ENCODE measurements at places on chromosomes 6 and 20. TPM values are rescaled to one million over a fixed set of nuclear protein-coding genes. Genes with fewer than 3 reads are reported as not detected.

DNA sequence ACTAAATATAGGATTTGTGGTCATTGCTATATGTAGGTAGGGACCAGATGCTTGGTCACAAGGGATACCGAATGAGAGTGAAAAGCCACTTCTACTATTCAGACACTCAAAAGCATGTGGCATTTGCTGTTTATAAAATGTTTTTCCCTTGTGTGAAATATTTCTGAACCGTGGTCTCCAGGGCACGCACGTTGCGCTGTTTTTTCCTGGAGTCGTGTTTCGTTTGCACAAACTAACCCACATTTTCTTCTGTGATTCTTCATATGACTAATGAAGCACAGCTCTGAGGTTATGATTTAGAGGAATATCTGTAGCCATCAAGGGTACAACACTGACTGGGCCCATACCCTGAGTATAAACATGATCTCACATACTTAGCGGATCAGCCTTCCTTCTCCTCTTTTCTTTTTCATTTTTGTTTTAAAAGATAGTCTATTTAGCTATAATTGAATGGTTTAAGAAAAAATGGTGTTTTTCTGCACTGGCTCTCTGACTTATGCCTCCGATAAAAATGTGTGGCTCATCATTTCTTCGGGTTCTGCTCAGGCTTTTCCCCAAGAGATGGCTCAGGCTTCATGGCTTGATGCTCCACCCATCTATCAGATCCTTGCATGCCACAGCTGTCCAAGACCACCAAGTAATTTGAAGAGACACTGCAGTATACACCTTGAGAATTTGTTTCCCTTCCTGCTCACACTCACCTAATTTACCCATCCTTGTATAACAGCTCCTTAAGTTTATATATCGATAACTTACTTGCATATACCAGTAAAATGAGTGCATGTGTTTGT, 59.9 kb upstream of the HBS1L start:
- H3K4me1 ChIP-seq, result peaks cover 2% of the 10 kb centered on the region
- H3K27me3 ChIP-seq, result peaks cover 4% of the 10 kb centered on the region
- no peak overlapping the region for H3K27ac ChIP-seq
- H3K36me3 ChIP-seq, result no peaks in the 10 kb centered on the region
- no peak for DNase-seq

DNA sequence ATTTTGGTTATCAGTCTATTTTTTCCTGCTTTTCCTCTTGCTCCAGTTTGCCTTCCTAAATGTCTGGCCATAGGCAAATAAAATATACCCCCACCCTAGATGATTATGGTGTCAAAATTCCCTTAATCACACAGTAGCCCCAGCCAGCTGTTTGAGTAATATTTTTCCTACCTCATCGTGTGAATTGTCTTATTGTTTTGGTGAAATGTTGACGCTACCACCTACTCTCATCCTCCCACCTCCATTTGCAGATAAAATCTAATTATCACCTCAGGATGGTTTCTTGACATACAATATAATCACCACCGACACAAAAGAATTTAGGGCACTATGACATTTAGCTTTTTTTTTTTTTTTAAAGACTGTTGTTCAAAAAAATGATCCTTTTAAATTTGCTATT, 44.1 kb upstream of the FUCA2 start:
- peaks cover 28% of the 10 kb centered on the region for H3K4me1 ChIP-seq
- no peak for DNase-seq

DNA sequence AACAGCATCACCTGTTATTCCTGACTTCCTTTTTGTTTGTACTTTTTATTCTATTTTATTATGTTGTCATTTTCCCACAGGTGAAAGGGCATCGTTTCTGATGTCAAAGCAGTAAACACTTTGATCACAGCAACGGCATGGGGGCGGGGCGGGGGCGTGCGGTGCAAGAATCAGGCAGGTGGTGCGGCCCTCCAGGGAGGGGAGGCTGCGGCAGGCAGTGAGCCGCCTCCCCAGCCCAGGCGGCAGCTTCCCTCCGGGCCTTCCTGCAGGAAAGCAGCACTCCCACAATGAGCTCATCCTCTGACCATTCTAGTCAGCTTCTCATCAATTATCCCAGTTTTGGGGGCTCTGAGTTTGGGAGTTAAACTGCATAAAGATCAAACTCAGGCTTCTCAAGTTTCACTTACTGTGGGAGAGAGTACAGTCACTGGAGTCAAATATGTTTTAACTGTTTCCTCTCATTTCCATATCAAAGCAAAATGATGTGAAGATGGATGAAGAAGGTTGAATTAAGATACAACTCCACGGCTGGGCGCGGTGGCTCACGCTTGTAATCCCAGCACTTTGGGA, 608.4 kb upstream of the AGPAT4 start:
- no peak overlapping the region for H3K4me3 ChIP-seq
- H3K4me1 ChIP-seq, result no peaks in the 10 kb centered on the region
- H3K27ac ChIP-seq, result no peak overlapping the region
- H3K27me3 ChIP-seq, result no peaks in the 10 kb centered on the region
- H3K36me3 ChIP-seq, result no peaks in the 10 kb centered on the region
- no peak for DNase-seq

GRCh38 chr6:34866509-34866908, 21.3 kb downstream of the TAF11 start:
- H3K27ac ChIP-seq, result no peak overlapping the region
- no peak overlapping the region for H3K4me3 ChIP-seq
- H3K36me3 ChIP-seq, result peaks cover 16% of the 10 kb centered on the region
- H3K27me3 ChIP-seq, result no peaks in the 10 kb centered on the region
- no peaks in the 10 kb centered on the region for H3K4me1 ChIP-seq

DNA sequence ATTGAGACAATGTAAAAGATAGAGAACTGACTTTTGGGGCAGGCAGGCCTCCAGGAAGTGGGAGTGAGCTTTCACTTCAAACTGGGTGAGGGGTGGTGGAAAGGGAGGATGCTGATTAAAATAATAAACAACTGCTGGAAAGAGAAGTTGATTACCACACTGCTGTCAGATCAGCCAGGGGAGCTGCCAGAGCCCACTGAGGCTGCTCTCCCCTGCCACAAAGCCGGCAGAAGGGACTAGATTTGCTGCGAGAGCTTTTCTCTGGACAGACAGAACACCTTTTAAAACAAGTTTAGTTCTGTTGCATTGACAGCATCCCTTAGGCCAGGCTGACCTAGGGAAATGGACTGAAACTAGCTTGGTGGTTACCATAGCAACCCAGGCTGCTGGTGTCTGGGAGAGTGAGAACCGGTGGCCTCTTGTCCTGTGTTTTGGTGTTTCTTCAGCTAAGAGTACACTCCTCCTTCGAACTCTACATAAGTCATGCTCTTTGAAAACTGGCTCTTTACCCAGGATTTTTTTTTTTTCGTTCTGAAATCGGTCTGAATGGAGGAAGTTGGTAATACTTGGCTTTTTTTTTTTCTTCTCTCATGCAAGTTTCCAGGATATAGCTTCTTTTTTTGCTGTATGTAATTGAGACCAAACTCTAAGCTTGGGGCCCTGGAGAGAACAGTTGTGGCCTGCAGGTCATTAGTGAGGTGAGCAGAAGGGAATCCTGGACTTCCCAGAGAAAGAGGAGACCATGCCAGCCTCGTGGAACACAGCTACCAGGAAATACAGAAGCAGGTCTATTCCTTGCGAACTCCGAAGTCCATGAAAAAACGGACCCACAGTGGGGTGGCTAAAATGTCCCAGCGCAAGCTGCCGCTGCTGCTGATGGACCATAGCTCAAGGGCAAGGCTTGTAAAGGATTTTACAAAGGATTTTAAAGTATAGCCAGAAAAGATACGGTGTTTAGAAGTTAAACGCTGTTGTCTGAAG, 374.4 kb downstream of the UTRN start:
- peaks cover 68% of the 10 kb centered on the region for H3K4me1 ChIP-seq
- H3K27ac ChIP-seq, result peak overlapping the region; percentile 83
- no peaks in the 10 kb centered on the region for H3K36me3 ChIP-seq
- H3K27me3 ChIP-seq, result no peaks in the 10 kb centered on the region
- DNase-seq, result no peak
- peak overlapping the region; percentile 59 for H3K4me3 ChIP-seq

GRCh38 chr6:124927806-124928205, 34.4 kb upstream of the RNF217 start:
- no peaks in the 10 kb centered on the region for H3K27me3 ChIP-seq
- DNase-seq, result no peak
- H3K36me3 ChIP-seq, result no peaks in the 10 kb centered on the region
- no peak overlapping the region for H3K4me3 ChIP-seq

DNA sequence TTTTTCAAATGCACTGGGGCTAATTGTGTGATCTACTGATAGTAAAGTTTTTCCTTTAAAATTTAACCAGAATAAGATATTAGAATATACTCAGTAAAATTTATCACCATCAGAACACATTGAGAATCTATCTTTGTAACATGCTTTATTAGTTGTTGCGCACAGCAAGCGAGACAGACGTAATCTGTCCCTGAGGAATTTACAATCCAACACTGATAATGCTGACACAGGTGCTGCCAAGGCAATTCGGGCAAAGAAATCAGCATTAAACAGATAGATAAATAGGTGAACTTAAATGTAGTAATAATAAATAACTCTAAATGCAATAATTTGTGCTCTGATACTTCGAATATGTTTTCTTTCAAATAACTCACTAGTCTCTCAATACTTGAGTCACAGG, 607.2 kb downstream of the HTR1B start:
- H3K27me3 ChIP-seq, result no peaks in the 10 kb centered on the region
- H3K27ac ChIP-seq, result no peak overlapping the region
- H3K36me3 ChIP-seq, result no peaks in the 10 kb centered on the region
- no peak for DNase-seq
- H3K4me3 ChIP-seq, result no peak overlapping the region

DNA sequence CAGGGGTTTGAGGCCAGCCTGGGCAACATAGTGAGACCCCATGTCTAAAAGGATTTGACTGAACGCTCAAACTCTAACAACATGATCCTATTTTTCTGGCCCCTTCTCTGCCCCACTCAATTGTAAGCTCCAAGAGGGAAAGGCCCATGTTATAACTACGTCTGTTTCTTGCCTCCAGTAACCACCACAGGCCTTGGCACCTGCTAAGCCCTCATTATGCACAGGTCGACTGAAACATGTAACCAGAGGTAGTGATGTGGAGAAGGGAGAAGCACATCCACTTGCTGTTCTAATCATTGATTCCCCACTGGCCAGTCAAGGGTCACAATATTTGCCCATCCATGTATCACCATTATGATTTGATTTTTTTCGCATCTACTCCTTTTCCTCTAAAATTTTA, 475.5 kb downstream of the KIF16B start:
- H3K27ac ChIP-seq, result no peak overlapping the region
- H3K36me3 ChIP-seq, result no peaks in the 10 kb centered on the region
- no peak overlapping the region for H3K4me3 ChIP-seq
- H3K4me1 ChIP-seq, result peaks cover 13% of the 10 kb centered on the region

GRCh38 chr6:43788301-43788700, 18.3 kb downstream of the VEGFA start:
- no peak for DNase-seq
- no peaks in the 10 kb centered on the region for H3K27me3 ChIP-seq
- peaks cover 20% of the 10 kb centered on the region for H3K36me3 ChIP-seq
- no peak overlapping the region for H3K27ac ChIP-seq
- no peaks in the 10 kb centered on the region for H3K4me1 ChIP-seq

DNA sequence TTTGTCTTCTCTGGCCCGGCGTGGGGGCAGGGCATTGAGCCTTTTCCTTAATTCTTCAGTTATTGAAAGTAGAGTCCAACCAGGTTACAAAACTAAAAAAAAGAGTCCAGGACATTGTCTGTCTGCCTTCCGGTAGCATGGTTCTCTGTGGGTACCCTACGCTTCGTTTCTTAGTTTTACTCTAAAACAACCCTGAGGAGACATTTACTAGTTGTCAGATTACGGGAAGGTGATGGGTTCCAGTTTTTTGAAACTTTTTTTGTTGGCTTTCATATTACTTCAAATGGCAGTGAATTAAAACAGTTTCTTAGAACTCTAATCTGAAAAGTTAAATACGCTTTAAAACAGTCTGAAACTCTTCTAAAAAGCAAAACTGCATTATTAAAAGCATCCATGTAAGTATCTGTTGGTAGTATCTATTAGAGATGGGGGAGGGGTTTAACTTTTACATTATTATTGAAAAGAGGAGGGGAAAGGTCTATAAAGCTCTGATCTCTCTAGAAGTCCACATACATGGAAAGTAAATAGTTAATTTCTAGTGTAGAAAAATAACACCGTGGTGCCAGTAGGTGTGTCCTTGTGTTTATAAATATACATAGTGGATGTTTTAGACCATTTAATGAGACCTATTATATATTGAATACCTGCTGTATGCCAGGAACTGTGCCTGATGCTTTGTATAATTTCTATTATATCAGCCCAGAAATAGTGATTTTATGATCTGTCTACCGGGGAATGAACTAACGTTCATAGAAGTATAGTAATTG, 2.2 kb downstream of the BICRAL start:
- peak overlapping the region; percentile 100 for H3K27ac ChIP-seq
- H3K36me3 ChIP-seq, result peaks cover 2% of the 10 kb centered on the region
- no peaks in the 10 kb centered on the region for H3K27me3 ChIP-seq
- no peak for DNase-seq

GRCh38 chr20:3077618-3078134, 6.3 kb downstream of the OXT start:
- H3K4me3 ChIP-seq, result no peak overlapping the region
- no peaks in the 10 kb centered on the region for H3K36me3 ChIP-seq
- H3K27me3 ChIP-seq, result peaks cover 60% of the 10 kb centered on the region
- no peak overlapping the region for H3K27ac ChIP-seq
- no peak for DNase-seq

- H3K27me3 ChIP-seq, result peaks cover 57% of the 10 kb centered on the region
- H3K27ac ChIP-seq, result no peak overlapping the region
- peaks cover 6% of the 10 kb centered on the region for H3K4me1 ChIP-seq
- H3K4me3 ChIP-seq, result no peak overlapping the region
Measured at GRCh38 chr6:1222728-1223595, 88.9 kb upstream of the FOXQ1 start.

GRCh38 chr6:119234941-119235340, 114.6 kb downstream of the MAN1A1 start:
- H3K4me3 ChIP-seq, result no peak overlapping the region
- H3K36me3 ChIP-seq, result peaks cover 14% of the 10 kb centered on the region
- H3K27me3 ChIP-seq, result no peaks in the 10 kb centered on the region

DNA sequence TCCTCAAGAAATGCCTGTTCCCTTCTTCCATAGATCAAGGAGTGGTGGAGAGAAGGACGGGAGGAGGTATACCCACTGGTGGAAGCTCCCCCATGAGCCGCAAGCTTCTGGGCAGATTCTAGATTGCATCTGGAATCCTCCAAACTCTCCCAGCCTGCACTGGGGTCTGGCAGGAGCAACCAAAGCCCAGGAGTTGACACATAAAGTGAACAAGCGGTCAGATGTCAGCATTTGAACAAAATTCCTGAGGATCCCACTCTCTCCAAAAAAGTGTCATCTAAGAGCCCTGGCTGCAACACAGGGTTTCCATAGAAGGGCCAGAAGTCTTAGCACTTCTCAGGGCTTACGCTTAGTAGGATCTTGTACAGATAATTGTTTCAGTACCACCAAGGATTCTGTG, 88.2 kb downstream of the KCNB1 start:
- no peak overlapping the region for H3K27ac ChIP-seq
- DNase-seq, result no peak
- peaks cover 9% of the 10 kb centered on the region for H3K27me3 ChIP-seq
- no peaks in the 10 kb centered on the region for H3K36me3 ChIP-seq

ID4 gene
- 47.9 TPM for total RNA-seq

WFDC12 gene
- not detected for total RNA-seq

ESR1 gene
- not detected for total RNA-seq

SLX4IP gene
- 11.6 TPM for total RNA-seq

LY86 gene
- not detected for total RNA-seq

VWA7 gene
- total RNA-seq, result 9.5 TPM

GSTA4 gene
- 44.7 TPM for total RNA-seq

SLC22A1 gene
- 3.0 TPM for total RNA-seq
